Activated CD4-positive, alpha-beta T cell treated with anti-CD3 and anti-CD28 coated beads, Interleukin-2, amount 50 U/mL, for 4 hours (primary cell): ENCODE measurements at places on chromosomes 4 and X.

GRCh38 chr4:38092701-38093100 lies 132.5 kb downstream of the PTTG2 start:
- DNase-seq, result no peak

- no peak for DNase-seq
These were observed 8.3 kb upstream of the CCNI start for GRCh38 chr4:77084019-77084639.

DNA sequence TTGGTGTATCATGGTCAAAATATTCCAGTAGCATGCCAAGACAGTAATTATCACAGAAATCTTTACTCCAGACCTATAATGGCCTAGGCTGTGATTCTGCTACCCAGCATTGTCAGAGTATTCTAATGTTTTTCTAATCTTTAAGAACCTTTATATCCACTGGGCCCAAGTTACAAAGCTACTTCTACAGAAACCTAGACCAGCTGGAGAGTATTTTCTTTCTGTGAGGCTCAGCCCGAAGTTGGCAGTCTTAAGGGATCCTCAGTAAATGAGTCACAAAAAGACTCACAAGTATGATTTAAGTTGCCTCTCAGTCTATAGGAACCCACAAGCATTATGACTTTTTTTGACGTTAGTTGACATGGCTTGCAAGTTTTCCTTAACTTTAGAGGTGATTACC lies 638.5 kb upstream of the FAM241A start:
- no peak for DNase-seq

DNA sequence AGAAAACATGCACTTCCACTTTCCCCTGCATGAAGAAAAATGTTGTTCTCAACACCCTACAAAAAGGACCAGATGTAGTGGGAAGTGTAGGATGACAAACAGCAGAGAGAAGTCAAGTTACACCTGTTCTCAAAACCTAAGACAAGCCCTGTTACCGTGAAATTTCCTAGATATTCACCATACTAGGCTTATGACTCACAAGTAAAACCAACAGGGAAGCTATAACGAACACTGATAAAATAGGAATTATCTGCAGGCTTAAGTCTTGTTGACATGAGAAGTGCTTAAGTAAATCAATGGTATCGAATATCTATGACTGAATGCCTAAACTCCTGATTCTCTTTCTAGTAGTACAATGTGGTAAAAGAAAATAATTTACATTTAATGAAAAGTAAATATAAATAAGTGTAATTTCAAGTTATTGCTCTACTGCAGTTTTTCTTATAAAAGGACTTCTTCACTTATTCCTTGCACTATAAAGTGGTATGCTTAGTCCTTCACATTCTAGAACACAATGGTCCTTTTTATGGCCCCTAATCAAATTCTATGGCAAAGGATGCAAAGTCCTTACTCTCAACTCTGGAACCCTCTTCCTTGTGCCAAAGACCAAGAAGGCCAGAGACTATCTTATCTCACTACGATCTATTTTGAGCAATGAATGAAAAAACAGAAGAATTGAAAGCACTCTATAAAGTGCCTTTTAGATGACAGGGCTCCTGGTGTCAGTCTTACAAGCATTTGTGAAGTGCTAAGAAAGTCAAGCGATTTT lies 19.6 kb downstream of the AP1S2 start:
- no peak for DNase-seq

GRCh38 chr4:180333162-180333561 lies 1910.0 kb upstream of the TENM3 start:
- DNase-seq, result no peak

DNA sequence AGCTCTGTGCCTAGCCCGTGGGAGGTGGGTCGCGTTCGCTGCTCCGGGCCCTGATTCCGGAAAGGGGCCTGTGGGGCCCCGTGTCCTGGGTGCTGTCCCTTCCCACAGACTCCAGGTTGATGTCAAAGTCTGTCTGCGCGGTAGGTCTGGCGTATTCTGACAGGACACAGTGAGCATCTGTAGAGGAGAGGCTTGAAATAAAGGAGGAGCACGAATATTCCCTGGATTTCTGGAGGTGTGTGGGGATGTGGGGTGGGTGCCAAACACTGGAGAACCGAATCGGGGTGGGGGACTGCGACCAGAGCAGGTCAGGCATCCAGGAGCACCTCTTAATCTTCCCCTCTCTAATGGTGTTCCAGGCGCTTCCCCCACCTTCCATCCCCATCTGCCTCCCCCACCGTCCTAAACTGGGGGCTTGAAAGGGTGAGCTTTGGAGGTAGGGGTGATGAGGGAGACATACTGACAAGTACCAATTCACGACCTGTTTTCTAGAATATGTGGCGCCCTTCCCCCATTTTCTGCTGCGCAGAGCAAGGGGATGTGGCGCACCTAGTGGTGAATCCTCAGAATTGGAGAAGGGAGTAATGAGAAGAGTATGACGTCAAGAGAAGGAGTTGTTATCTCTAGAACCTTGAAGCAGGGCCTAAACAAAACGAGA lies 877 bp downstream of the GPRASP1 start:
- DNase-seq, result peak; percentile 48

GRCh38 chr4:93658443-93658842 lies 170.1 kb upstream of the ATOH1 start:
- DNase-seq, result no peak

DNA sequence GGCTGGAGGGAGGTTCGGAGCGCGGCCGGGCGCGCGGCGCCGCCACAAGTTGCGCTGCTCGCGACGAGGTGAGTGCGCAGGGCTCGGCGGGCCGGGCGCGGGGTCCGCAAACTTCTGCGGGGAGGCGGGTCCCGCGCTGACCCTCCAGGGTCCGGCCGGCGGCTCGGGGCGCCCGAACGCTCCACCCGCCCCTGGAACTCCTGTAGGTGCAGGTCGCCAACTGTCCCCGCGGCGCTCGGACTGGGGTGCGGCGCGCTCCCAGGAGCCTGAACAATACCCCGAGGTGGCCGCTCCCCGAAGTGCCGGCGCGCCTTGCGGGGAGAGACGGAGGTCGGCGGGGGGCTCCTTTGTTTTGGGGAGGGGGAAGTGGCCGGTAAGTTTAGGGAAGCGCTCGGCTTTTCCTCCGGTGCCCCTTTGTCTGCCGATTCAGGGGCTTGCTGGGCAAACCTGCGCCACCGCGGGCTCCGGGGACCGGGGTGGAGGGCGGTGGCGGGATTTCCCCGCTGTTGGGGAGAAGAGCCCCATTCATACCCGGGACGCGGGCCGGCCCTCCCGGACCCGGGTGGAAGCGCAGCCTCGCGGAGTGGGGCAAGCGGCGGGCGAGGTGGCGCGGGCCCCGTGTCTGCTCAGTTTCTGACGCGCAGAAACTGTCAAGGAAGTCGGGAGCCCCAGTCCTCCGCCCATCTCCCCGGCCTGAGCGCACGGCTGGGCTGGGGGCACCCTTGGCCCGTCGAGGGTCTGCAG lies 694 bp downstream of the TBL1X start:
- no peak for DNase-seq

DNA sequence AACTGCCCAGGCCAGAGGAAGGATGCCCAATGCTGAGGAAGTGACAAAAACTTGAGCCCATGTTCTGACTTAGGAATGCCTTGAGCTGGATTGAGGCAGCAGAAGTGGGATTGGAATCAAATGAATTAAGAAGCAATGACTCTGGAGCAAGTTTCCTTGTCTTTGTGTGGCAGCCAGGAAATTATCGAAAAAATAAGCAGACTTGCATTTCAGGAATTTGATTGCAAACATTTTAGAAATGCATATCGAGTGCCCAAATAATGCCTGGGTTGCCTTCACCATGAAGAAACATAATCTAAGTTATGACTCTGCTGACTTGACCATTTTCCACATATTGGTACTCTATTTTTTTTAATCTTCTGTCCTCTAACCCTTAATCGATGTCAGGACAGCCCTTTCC lies 9.5 kb downstream of the CYTL1 start:
- no peak for DNase-seq

DNA sequence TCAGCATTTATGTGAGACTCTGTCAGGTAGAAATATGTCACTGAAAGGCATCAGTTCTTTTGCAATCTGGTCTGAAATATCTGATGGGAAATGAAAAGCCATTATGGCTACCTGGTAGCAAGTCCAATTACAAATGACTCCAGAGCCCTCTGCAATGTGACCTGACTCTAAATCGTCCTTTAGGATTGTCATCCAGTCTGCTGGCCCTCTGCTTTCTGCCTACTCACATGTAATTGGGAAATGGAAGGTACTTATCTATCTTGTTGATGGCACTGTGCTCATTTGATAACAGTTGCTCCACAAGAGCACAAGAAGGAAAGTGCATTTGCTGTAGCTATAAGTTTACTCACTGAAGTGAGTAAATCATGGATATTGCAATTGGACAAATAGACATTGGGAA lies 799.8 kb downstream of the RAPGEF2 start:
- DNase-seq, result no peak

DNA sequence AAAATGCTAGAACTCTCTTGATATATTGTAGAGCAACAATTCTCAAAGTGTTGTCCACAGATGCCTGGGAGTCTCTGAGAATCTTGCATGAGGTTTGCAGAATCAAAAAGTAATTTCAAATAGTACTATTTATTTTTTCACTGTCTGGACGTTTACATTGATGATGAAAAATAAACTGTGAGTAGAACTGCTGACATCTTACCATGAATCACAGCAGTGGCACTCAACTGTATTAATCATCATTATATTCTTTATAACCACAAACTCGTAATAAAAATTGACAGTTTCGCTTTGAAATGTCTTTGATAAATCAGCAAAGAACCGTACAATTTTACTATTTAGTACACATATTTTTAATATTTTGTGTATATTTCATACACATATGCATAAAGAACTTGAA lies 94.5 kb downstream of the NAF1 start:
- no peak for DNase-seq

GRCh38 chr4:122695226-122695625 lies 37.3 kb upstream of the BBS12 start:
- no peak for DNase-seq

DNA sequence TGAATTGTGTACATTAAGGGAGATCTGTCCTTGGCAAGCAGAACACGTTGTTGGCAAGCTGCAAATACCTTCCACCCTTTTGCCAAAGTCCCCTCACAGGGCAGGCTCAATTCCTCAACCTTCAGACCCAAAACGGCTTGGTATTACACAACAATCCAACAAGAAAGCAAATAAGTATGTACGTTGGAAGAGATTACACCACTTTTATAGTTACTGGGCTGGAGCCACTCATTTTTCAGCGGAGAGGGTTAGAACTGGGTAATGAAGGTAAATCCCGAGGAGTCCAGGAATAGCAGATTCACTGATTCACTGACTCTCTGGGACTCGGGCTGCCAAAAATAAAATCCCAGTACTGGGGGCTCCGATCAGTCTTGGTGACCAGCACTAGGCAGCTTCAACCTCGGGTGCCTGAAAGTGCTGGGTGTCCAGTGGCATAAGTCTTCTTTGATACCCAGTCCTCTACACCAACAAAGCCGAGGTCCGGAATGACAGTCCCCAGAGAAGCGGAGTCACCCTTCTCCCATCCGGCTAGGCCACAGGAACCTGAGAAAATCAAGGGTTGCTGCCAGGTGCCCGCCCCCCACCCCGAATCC lies 587 bp downstream of the TIMM8A start:
- no peak for DNase-seq

DNA sequence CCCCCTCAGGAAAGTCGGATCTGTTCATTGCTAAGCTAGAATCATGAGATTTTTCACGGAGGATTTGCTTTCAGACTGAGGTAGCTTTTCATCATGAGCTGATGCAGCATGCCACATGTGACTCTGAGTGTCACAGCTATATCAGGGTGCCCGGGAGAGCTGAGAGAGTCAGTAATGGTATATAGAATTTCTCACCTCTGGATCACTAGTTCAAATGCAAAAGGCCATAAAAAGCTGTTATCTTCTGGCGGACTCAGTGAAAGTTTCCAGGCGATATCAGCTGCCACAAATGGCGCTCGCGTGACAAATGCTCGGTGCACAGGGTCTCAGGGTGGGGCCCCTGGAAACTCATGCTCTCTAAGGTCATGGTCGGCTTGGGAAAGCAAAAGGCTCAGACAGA lies 150.1 kb downstream of the DHX15 start:
- DNase-seq, result no peak

DNA sequence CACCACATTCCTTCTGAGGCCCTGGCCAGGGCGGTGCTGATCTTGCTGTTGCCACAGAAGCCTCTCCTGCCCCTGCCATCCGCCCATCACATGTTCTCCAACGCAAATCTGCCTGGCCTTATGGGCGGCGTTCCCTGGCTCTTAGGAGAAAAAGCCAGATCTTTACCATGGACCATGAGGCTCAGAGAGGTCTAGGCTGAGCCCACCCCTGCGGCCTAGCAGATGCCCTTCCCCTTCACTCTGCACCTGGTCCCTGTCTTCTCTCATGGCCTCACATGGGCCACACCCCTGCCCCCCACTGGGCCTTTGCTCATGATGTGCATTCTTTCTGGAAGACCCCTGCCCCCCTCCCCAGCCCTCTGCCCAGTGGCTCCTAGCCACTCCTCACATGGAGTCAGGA lies 78.5 kb downstream of the CRMP1 start:
- no peak for DNase-seq

- DNase-seq, result no peak
These were observed 13.6 kb downstream of the DDX53 start for GRCh38 chrX:23013366-23013765.

- DNase-seq, result no peak
These were observed 127.0 kb upstream of the GATB start for GRCh38 chr4:151887816-151888180.

- no peak for DNase-seq
These were observed 18.7 kb downstream of the MGST2 start for GRCh38 chr4:139684351-139684750.

DNA sequence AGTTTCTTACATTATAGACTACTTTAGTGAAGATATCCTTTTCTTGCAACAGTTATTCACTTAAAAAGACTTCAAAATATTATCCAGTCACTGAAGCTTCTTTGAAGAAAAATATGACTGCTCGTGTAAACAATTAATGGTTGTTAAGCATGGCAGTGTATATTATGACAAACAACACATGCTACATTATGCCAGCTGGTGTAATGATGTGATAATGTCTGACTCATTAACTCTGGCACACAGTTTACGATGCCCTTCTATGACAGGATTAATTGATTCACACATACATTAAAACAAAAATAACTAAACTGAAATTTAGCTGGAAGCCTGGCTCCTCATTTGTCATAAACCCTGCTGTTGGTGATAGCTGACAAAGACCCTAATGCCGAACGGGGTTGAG lies 22.4 kb downstream of the GK2 start:
- no peak for DNase-seq

DNA sequence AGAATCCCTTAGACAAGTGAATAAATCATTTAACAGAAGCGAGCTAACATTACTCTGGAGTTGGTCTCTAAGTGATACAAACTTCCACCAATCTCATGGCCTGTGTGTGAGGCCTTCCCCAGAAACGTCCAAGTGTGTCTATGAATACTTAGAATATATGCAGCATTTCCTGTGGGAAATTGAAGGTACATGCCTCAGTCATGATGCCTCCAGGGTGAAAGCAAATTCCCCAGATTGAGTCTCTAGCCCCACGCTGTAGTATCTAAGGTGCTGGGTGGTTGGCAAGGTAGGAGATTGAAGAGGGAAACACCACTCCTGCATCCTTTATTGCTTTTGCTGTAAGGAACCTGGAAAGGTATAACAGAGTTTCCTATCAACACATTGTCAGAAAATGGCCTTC lies 113.8 kb downstream of the IL13RA2 start:
- DNase-seq, result no peak

- no peak for DNase-seq
These were observed 653.2 kb upstream of the GALNT7 start for GRCh38 chr4:172515266-172515879.

- DNase-seq, result no peak
These were observed 62.6 kb upstream of the KLF3 start for GRCh38 chr4:38601244-38601915.
